Kidney glomerular epithelial cell (primary cell): ENCODE measurements at places on chromosomes 3 and 15.

GRCh38 chr3:174776123-174776522, 83.0 kb upstream of the NAALADL2 start:
- DNase-seq = no peak

- no peak for DNase-seq
Observed at GRCh38 chr15:57259568-57260040, 116.7 kb upstream of the CGNL1 start.

DNA sequence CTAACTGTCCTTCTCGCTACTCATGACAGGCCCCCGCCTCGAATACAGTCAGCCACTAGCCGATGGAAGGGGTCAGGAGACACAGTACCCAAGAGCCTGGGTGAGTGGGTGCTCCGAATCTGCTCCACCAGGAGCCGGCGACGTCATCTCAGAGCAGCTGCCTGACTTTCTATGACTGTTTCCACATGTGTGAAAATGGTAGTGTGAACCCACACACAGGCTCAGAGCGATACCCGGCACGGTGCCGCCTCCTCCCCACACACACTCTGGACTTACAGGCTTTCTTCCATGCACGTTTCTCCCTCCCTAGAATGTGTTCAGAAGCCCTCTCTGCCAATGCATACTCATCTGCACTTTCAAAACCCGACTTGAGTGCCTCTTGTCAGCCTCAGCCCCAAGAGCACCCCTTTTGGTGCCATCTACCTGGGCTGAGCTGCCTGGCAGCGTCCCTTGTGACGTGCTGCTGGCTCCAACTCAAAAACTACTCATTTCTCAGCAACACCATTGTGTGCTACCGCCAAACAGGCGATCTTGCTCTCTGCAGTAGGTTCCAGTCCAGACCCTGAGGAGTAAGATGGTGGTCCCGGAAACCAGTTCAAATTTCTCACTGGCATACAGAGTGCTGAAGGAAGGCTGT, 29.7 kb downstream of the VGLL4 start:
- no peak for DNase-seq

GRCh38 chr15:67855842-67856241, 16.0 kb upstream of the RNU6-1 start:
- DNase-seq = peak; percentile 37

DNA sequence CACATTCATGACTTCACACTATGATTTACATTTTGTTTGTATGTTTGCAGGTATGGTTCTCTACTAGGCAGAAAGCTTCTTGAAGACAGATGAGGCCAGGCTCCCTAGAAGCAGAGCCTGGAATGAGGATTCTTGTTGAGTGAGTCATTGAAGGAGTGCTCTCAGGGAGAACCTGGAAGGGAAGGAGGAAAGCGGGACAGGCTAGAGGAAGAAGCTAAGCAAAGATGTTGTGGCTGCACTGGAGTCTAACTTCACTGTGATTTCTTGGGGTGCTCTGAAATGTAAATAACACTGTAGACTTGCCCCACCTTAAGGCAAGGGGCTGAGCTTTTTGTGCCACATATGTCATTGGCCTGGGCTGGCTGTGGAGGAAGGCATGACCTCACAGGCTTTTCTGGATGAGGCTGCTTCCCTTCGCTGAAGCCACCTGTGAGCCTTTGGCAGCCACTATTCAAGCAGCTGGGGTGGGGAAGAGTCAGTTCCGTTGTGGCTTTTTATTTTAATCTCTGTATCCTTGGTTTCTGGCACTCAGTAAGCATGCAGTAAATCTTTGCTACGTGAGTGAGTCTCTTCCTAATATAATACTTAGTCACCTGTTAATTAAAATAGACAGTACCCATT, 307.3 kb downstream of the SV2B start:
- DNase-seq = peak; percentile 16

- no peak for DNase-seq
Observed at GRCh38 chr3:179630753-179631451, 21.9 kb upstream of the USP13 start.

DNA sequence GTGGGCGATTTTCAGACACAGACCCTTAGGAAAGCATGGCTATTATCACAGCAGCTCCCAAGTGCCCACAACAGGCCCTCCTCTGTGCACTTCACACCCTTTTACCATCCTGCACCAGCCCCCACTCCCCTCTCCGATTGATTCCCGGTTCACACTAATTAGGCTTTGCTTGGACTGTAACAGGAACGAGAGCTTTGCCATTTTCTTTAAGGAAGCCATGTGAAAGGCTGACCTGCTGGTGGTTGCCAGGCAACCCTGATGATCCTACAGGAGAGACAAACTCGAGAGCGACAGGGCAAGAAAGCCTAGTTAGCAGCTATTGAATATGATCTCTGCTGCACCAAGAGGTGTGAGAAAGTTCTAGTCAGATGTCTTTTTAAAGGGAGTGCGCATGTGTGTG, 28.2 kb upstream of the DET1 start:
- no peak for DNase-seq

- no peak for DNase-seq
Observed at GRCh38 chr3:17709236-17709810, 33.1 kb downstream of the TBC1D5 start.

DNA sequence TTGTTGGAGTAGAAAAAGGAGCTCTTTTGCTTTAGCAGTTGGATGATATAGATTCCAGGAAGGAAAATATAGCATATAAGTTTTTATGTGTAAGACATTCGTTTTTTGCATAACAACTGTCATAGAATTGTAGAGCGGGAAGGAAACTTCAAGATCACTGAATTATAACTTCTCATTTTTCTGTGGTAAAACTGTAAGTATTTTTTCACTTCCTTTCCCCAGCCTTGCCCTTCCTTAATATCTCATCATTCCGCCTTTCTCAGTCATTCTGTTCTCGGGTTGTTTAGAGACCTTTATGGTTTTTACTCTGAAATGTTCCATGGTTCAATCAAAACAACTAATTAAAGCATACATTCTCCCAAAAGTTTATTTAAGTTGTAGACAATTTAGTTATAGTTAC, 1.1 kb downstream of the EAF2 start:
- DNase-seq = no peak

- DNase-seq = no peak
Observed at GRCh38 chr15:68829068-68829467, 8.4 kb upstream of the ANP32A start.

DNA sequence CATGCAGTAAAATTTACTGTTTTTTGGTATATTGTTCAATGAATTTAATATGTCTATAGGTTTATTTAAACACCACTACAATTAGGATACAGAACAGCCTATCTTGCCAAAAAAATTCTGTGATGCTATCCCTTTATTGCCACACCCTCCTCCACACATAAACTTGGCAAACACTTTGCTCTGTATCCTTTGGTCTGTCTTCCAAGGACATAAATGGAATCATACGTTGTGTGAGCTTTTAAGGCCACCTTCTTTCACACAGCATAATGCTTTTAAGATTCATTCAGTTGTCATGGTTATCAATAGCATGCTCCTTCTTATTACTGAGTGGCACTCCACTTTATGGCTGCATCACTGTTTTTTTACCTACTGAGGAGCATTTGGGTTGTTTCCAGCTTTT, 71.5 kb downstream of the CERS3 start:
- DNase-seq = no peak

DNA sequence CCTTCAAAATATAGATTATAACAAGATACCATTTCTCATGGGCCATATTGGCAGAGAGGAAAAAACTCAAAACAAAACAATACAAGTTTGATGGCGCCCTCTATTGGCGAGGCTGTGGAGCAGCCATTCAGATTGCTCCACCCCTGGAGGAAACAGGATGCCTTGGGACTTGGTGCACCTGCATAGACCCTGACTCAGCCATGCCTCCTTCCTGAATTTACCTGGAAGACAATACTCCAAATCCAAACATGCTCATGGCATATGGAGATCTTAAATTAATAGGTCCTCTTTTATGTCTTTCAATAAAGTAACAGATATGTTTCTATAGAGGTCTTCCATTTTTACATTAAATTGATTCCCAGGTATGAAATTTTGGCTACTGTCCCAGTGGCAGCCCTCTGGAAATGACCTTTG, 90.0 kb downstream of the APBA2 start:
- DNase-seq = peak; percentile 38

- DNase-seq = no peak
Observed at GRCh38 chr3:9909221-9910013, 6.8 kb downstream of the IL17RE start.

GRCh38 chr3:21962456-21962855, 211.4 kb upstream of the ZNF385D start:
- no peak for DNase-seq

GRCh38 chr15:65991721-65992483, 122.6 kb downstream of the RAB11A start:
- DNase-seq = no peak

DNA sequence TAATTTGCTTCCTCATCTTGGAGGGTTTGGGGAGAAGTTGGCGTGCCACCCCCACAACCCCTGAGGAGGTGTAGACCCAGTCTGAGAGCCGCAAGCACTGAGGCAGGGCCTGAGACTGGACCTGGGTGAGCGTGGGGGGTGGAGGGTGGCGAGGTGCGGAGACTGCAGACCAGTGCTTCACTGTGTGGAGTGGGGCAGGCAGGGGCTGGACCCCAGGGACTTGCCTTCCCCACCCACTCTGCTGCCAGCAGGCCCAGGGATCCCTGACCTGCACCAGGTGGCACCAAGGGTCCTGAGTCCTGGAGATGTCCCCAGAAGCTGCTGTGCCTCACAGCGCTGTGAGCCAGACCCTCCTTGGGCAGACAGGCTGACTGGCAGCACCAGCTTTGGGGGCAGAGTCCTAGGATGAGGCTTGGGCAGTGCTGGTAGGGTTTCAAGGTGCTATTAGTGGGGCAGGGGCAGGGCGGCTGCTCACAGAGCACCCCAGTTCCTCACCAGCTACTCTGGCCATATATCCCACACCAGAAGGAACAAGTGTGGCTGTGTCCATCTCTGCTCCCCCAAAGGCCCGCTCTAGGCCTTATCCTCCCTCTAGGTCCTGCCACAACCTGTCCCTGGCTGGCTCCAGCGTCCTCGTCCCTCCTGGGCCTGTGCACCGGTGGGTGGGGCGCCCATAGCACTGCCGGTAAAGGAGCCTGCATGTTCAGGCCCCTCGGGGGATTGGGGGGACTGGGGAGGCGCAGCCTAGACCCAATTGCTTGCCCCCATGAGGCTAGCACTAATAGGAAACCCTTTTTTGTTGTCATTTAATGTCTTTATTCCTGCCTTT, 11.8 kb downstream of the ZBTB47 start:
- no peak for DNase-seq

DNA sequence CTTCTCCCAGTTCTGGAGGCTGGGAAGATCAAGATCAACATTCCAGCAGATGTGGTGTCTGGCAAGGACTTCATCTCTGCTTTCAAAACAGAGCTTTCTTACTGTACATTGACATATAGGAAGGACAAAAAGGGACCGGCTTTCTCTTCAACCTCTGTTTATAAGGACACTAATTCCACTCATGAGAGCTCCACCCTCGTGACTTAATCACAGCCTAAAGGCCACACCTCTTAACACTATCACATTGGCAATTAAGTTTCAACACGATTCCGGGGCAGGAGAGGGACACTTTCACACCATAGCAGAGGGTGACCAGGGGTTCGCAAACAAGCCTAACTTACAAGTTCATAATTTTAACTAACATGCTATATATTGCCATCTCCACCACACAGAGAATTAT, 231.5 kb downstream of the MAGI1 start:
- DNase-seq = no peak

- DNase-seq = no peak
Observed at GRCh38 chr3:46433841-46434240, 26.8 kb downstream of the CCRL2 start.

GRCh38 chr3:120173056-120173675, 78.9 kb upstream of the GSK3B start:
- no peak for DNase-seq

GRCh38 chr3:171446801-171447578, 13.2 kb downstream of the TNIK start:
- DNase-seq = peak; percentile 70

GRCh38 chr3:188001093-188001492, 152.9 kb upstream of the LPP start:
- DNase-seq = no peak

DNA sequence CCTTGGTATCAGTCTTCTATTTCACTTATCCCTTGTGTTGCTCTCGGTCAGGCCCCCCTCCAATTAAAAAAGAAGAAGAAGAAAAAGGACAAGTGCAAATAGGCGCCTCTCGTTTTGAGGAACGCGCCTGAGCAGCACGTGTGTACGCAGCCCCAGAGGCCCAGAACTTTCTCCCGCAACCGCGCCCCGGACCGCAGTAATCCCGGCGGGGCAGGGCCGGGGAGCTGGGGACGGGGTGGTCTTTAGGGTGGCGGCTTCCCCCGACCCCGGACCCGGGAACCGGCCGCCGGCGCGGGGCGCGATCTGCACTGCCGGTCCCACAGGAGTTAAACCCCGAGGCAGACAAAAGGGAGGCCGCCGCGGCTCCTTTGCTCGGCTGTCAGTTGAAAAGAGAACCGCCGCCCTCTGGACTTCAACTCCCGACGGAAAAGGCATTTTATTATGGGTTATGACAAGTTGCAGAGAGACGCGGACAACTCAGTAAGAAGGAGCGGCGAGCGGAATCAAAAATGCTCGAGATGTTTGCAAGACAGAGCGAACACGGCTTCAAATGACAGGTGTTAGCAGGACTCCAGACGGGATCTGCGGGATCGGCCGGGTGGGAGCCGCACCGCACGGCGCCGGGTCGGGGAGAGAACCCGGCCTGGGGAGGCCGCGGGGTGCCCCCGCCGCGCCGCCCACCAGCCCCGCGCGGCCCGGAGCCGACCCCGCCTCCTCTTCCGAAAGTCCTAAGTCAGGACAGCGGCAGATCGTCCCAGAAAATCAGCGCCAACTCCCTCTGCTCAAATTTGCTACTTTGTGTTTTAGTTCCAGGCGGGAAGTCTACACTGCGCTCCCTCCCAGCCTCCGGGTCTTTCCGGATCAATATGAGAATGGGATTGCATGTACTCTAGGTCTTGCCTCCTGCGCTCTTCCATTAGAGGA, 79.0 kb downstream of the NR2F2 start:
- DNase-seq = peak; percentile 19

GRCh38 chr3:65439641-65440284, 599.0 kb downstream of the MAGI1 start:
- peak; percentile 41 for DNase-seq

DNA sequence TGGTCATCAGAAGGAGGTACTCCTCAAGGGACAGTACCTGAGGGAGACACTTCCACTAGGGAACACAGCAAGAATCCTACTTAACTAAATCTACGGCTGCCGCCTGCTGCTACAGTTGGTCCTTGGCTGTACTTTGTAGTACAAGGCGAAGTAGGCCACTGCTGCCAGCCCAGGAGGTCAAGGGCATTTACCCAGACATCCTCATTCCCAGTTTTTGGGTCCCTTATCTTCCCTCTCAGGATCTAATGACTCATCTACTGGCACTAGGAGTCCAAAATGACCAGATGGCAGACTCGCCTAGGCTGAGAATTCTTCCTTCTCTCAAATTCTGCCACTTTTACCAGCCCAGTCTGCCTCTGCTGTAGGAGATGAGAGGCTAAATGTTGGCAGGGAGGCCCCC, 27.1 kb upstream of the LAMP3 start:
- no peak for DNase-seq

DNA sequence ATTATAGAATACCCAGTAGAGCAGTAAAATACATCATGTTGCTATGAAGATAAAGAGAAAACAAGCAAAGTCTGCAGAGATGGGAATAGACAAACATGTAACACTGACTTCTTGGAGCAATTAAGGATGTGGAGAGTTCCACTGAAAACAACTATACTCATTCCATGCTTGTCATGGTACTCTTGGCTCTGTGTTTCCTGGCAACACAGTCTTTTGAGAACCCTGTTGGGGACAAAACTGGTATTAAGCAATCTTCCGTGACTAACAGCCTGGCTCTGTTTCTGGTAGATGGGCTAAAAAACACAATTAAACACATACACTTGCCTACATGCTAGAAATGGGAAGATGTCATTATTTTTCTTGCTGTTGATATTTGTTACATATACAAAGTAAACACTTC, 1212.3 kb upstream of the GBE1 start:
- DNase-seq = no peak
